Ecto neural progenitor cell (in vitro differentiated cells): ENCODE measurements at places on chromosomes 2 and 18.
A peak's percentile ranks its signal among the peaks of the same experiment; 100 is the strongest.

GRCh38 chr2:41896186-41896846 is 151.5 kb upstream of the PKDCC start:
- no peak for DNase-seq

DNA sequence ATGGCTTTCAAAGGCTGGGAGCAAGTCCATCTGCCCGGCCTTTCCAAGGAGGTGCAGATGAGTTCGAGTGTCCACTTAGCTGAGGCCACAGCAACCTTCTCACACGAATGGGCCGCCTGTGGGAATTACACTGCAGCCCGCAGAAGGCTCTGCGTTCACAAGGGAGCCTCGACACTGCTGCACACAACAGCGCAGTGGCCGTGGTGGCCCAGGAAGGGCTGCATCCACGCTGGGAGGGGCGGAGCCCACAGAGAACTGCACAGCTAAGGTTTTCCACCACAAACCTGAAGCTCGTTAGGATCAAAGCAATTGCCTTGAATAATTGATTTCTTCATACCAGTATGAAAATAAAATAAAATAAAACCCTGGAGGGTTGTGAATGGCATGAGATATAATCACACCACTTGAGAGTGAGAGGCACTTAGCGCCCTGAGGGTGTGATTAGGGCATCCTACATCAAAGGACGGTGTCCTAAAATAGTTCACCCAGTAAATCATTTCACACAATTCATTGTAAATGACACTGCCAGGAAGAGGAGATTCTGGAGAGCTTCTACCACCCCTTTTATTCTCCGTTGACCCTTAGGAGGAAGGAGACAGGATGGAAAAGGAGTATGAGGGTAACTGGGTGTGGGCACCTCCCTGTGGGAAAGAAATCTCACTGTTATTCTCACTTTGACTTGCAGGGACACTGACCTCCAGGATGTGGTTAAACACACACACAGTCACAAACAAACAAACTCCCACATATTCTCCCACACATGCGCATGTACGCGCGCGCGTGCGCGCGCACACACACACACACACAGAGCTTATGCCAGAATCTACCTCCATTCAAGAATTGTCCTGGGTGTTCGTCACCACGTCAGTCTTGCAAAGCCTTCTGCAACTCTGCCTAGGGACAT is 256.6 kb upstream of the ID2 start:
- DNase-seq, result no peak

GRCh38 chr2:113858764-113859163 is 31.1 kb upstream of the ACTR3 start:
- DNase-seq, result no peak

DNA sequence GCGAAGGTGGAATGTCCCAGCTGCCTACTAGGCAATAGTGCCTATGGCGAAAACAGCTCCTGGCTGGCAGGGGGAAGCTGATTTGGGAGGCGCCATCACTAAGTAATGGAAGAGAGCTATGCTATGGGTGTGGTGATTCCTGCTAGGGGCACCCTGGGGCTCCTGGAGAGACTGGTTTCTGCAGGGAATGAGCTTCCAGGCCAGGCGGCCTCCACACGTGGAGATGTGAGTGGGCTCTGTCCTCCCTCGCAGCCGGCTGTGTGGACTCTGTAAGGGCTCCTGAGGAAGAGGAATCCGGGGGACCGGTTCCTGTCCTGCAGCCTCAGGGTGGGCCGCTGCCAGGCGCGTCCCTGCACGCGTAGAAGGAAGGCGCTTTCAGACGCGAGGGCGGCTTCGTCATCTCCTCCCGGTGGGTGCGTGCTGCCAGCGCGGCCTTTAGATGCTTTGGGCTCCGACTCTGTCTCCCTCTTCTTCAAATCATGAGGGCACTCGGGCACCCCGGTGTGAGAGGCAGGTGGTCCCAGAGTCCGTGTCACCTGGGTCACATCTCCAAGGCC is 55.5 kb upstream of the ANKRD62 start:
- DNase-seq, result no peak

DNA sequence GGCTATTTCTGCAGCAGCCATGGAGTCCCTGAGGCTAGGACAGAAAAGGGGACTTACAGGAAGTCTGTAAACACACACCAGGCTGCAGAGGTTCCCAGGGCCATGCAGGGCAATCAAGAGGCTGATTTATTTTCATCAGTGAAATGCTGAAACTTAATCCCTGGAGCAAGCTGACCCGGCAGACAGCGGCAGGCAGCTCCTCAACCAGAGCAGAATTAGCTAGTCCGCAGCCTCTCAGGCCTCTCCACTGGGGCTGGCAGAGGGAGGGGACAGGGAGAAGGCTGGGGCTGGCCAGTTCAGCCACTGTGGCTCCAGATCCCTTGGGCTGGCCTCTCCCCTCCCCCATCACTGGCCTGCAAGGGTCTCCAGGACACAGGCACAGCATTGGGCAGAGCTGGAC is 136.3 kb downstream of the TNS1 start:
- peak; percentile 77 for DNase-seq

GRCh38 chr2:133511679-133512078 is 56.6 kb downstream of the NCKAP5 start:
- no peak for DNase-seq

GRCh38 chr2:105404736-105405135 is 5.9 kb upstream of the FHL2 start:
- DNase-seq, result no peak

DNA sequence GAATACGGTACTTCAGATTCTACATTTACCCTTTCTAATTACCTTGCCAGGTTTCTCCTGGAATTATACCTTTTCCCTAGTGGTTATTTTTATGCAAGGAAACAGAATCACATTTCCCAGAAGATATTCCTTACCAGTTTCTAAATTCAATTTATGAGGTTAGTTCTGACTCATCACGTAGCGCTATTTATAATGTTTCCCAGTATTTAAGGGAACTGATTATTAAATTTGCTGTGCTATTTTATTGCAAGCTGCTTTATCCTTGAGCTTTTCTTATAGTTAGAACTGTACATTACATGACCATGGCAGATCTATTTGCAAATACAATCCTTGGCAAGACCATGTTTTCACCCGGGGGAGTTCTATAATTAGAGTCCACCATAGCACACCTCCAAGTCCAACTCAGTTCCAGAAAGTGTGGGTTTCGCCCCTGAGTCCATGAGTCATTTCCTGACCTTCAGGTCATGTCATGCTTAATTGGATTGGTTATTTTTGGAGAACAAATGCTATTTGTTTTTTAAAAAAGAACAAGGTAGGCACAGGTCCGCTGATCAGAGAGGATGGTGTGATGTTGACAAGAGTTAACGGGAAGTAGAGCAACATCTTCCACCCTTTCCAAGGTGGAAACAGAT is 126.6 kb downstream of the ZNF532 start:
- DNase-seq, result no peak

DNA sequence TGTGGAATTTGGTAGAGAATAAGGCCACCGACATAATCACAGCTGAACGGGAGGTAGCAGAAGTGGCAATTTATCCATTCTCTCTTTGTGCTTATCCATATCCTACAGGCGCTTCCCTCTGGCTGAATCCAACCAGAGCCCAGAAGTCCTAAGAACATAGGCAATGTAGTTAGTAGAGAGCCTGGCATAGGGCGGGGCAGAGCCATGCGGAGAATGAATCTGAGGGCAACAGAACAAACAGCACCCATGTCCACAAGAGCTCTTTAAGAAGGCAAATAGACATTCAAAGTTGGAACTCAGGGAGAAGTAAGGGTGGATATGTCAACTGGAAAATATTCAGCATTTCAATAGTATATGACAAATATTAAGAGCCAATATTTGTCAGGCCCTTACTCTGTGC is 305.9 kb upstream of the VWC2L start:
- DNase-seq, result no peak

DNA sequence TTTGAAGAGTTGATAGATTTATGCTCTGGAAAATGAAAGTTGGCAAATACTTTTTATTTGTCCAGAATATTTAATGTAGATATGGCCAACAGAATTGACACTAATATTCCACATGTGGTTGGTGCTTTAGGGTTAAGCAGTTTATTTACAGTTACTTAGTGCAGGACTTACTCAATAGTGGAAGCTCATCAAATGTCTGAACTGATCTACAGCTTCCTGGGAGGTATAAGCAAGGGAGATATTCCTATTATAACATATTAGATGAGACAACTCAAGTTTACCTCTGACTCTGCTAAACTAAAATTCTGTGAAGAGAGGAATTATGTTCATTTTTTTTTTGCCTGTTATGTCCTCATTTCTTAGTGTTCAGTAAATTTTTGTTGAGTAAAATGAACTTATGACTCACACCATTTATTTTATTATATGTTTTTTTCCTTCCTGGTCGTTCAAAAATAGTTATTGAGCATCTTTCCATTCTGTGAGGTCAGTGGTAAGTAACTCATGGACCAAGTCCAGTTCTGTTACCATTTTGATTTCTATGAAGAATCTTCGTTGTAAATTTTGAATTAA is 13.6 kb downstream of the ABI2 start:
- no peak for DNase-seq

DNA sequence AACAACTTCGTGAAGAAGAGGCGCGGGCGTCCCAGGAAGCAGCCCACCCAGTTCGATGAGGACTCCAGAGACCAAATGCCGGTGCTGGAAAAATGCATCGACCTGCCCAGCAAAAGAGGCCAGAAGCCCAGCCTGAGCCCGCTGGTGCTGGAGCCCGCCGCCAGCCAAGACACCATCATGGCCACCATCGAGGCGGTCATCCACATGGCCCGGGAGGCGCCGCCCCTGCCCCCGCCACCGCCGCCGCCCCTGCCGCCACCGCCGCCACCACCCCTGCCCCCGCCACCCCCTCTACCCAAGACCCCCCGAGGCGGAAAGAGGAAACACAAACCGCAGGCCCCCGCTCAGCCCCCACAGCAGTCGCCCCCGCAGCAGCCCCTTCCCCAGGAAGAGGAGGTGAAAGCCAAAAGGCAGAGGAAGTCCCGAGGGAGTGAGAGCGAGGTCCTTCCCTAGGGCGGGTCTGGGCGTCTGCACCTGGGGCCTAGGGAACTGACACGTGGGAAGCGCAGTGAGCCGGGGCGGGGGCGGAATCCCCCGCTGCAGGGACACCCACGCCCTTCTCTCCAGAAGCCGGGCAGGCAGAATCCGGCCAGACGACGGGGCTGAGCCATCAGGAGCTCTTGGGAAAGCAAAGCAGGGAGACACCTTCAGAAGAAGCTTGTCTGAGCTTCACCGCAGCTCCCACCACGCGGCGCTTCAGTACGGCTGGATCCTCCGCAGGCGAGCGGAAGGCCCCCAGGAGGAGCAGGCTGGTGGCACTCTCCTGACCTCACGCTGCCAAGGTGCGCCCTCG is 382.8 kb downstream of the SETBP1 start:
- DNase-seq, result no peak

GRCh38 chr18:35862119-35862640 is 110.3 kb upstream of the RMP24 start:
- no peak for DNase-seq

DNA sequence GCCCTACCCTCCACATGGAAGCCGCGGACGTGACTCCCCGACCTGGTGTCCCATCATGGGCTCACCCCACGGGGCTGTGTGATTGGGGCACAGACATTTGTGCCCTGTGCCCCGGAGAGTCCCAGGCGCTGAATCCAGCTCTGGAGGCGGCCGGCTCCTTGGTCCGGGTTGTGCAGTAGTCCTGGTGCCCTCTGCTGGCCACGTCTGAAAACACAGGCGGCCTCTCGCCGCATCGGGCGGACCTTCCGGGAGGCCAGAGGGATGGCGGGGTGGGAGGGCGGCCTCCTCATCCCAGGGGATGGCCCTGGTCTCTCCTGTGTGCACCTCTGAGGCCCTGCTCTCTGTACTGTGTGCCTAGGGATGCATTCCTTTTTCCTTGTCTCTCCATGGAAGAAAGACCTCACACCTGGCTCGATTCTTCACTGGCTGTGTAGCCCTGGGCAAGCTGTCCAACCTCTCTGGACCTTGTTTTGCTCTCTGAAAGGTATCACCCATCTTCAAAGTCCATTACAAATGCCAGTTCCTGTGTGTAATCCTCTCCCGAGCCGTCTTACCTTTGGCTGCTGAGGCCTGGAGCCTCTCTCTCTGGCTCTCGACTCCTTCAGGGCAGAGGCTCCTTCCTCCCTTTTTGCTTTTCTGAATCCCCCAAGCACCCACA is 27.6 kb downstream of the CELF4 start:
- peak; percentile 91 for DNase-seq

- DNase-seq, result no peak
Observed at GRCh38 chr18:2653467-2653866, 2.1 kb upstream of the SMCHD1 start.

DNA sequence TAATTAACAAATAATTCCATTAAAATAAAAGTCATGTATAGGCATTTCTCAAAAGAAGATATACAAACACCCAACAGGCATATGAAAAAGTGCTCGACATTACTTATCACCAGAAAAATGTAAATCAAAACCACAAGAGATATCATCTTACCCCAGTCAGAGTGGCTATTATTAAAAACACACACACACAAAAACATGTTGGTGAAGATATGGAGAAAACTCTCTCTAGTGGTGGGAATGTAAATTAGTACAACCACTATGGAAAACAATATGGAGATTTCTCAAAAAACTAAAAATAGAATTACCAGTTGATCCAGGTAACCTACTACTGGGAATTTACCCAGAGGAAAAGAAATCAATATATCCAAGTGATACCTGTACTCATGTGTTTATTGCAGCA is 966.3 kb upstream of the POU3F3 start:
- no peak for DNase-seq

- no peak for DNase-seq
Observed at GRCh38 chr2:10305715-10306114, 3.0 kb downstream of the HPCAL1 start.

DNA sequence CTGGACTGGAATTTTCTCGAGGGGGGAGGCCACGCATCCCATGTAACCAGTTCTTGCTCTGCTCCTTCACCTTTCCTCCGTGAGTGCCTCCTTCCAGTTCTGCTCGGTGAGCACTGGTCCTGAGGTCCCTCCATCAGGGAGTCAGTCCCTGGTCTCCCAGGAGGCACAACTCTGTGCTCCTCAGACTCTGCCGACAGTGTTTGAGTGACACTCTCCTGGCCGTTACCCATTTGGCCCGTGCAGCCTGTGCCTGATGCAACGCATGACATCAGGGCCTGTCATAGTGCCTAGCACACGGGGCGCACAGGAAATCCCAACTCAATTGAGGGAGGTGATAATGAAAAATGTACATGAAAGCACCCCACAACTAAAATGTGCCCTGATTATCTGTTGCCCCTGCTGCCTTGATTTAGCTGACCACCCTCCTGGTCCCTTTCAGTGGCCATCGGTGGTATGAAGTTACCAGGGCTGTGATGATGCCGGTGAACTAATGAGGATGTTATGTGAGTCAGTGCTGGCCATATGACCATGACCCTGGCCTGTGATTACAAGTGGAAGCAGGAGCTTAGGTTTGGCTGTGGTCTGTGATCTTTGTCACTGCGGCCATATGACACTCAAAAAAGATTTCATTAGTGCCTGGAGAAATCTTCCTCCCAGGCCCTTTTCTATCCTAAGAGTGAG is 144.6 kb downstream of the TDRD15 start:
- DNase-seq, result no peak

- DNase-seq, result no peak
Observed at GRCh38 chr18:70363861-70364260, 75.0 kb downstream of the SOCS6 start.

GRCh38 chr2:108315444-108315934 is 26.8 kb downstream of the SULT1C2 start:
- no peak for DNase-seq
